ENCODE measurements at places on chromosomes 4 and X. TPM values are rescaled to one million over a fixed set of nuclear protein-coding genes. Genes with fewer than 3 reads are reported as not detected.

- no peak overlapping the region for H3K4me3 ChIP-seq
- no peaks in the 10 kb centered on the region for H3K4me1 ChIP-seq
- no peaks in the 10 kb centered on the region for H3K27me3 ChIP-seq
- no peak overlapping the region for H3K27ac ChIP-seq
- no peak for DNase-seq
Measured at GRCh38 chr4:23978002-23978401, 88.2 kb upstream of the PPARGC1A start.

GRCh38 chr4:21884615-21885014 lies 64.0 kb downstream of the KCNIP4 start:
- no peaks in the 10 kb centered on the region for H3K36me3 ChIP-seq
- no peaks in the 10 kb centered on the region for H3K4me1 ChIP-seq
- no peak overlapping the region for H3K4me3 ChIP-seq
- no peak for DNase-seq

GRCh38 chrX:150405006-150405405 lies 41.9 kb downstream of the MAMLD1 start:
- H3K27ac ChIP-seq: no peak overlapping the region
- H3K27me3 ChIP-seq: no peaks in the 10 kb centered on the region
- H3K4me3 ChIP-seq: no peak overlapping the region
- no peaks in the 10 kb centered on the region for H3K4me1 ChIP-seq
- H3K36me3 ChIP-seq: no peaks in the 10 kb centered on the region

Gene SYN1
- polyA plus RNA-seq: not detected

GRCh38 chrX:133068461-133068860 lies 28.4 kb downstream of the USP26 start:
- no peak for DNase-seq
- H3K27me3 ChIP-seq: no peaks in the 10 kb centered on the region
- H3K36me3 ChIP-seq: no peaks in the 10 kb centered on the region
- no peak overlapping the region for H3K27ac ChIP-seq
- H3K4me3 ChIP-seq: no peak overlapping the region

DNA sequence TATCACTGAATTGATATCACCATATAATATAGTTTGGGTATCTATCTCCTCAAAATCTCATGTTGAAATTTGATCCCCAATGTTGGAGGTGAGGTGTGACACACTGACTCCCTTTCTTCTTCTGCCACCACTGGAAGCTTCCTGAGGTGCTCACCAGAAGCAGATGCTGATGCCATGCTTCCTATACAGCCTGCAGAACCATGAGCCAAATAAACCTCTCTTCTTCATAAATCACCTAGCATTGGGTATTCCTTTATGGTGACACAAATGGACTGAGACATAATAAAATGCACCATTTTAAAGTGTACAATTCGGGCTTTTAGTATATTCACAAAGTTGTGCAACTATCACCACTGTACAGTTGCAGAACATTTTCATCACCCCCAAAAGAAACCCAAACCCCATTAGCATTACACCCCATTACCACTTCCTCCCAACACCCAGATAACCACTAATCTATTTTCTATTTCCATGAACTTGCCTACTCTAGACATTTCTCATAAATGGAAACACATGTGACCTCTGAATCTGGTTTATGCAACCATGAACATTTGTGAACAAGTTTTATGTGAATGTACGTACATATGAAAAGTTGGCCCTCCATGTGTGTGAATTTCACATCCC lies 148.9 kb downstream of the OPHN1 start:
- no peak overlapping the region for H3K27ac ChIP-seq
- no peak for DNase-seq
- no peak overlapping the region for H3K4me3 ChIP-seq
- no peaks in the 10 kb centered on the region for H3K36me3 ChIP-seq
